Transverse colon (tissue), 4 donors: ENCODE measurements at places on chromosomes 16 and 17.

- no peak for DNase-seq
Observed at GRCh38 chr17:77821114-77821513, 137.4 kb upstream of the TNRC6C start.

DNA sequence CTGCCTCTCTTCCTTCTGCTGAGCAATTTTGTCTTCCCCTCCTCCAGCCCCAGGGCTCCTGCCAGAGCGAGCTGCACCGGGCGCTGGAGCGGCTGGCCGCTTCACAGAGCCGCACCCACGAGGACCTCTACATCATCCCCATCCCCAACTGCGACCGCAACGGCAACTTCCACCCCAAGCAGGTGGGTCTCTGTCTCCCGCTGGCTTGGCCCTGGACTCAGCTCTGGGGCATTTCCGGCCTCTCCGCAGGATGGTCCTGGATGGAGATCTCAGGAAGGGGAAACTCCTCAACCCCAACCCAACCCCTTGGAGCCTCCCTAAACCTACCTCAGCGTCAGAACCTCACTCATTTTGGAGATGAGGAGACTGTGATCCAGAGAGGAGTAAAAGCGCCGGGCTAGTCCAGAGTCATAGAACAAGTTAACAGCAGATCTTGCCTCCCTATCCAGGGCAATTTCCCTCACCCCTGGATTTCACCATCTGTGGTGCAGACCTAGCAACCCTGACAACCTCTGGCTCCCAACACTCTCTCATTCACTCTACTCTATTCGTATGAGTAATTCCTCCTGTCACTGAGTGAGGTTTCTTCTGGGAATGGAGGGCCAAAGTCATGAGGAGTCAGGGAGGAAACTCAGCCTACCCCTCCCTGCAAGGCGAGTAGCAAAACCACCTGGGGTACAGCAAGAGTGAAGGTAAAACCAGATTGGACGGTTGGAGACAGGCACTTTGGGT, 10.8 kb downstream of the IGFBP4 start:
- no peak for DNase-seq

DNA sequence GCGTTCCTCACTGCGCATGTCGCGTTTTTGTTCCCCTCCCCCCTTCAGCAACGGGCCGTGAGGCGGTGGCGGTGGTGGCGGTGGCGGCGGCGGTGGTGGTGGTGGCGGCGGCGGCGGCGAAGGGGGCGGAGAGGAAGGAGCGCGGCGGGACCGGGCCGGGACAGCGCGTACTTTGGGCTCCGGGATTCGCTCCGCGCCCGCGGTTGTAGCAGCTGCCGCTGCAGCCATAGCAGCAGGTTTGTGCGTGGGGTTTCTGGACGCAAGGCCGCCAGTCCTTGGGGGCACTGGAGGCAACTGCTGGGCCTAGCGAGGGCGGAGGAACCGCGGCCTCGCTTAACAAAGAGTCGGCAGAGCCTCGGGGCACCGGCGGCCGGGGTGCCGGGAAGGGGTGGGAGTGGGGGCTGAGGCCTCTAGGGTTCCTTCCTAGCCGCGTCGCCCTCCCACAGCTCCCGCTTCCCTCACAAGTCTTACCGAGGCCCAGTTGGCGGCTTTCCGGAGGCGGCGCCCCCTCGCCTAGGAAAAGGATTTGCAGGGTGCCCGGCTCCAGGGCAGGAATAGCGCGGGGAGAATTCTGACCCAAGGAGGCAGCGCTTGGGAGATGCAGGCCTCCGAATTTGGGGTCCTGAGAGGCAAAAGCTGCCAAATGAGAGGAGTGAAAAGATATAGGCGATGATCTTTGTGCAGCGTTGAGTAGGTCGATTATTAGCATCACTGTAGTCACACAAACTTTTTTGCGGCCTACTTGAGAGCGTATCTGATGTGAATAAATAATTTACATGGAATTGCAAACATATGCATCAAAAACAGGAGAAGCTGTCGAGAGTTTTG, at the start of gene DDX42:
DDX42 (plus strand) TSS at position 30 of the 828 bp plus-strand sequence. CDS start 12,880 bp downstream, outside the sequence.
- DNase-seq, result peak; percentile 94

- peak; percentile 93 for DNase-seq
Observed at GRCh38 chr17:17206124-17206912, at the start of gene PLD6. PLD6 (minus strand) TSS chr17:17206333; CDS start chr17:17206286, 47 bp downstream.

DNA sequence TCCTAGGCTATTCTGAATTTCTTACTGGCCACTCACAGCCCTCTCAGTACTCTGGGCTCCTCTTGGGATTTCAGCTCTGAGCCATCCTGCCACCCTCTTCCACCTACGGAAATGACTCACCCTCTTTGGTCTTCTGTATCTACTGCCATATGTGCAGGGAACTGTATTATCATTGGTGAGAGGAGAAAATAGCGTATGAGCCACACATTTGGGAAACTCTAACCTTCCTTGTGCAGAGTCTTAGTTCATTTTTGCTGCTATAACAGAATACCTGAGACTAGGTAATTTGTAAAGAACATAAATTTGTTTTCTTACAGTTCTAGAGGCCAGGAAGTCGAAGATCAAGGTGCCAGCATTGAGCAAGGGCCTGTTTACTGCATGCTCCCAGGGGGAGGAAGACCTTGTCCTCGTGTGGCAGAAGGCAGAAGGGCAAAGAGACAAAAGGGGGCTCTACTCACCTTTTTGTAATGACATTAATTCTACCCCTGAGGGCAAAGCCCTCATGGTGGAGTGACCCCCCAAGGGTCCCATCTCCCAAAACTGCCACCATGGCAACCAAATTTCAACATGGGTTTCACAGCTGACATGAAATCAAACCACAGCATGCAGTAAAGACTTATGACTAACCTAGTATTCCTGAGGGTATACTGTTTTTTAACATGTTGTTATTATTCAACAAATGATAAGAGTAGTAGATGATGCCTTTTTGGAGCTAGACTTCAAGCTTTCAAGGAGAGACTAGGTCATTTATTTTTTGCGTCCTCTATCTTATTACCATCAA, 191.8 kb downstream of the PRKCA start:
- no peak for DNase-seq

- no peak for DNase-seq
Observed at GRCh38 chr16:55408661-55409060, 70.3 kb upstream of the MMP2 start.

GRCh38 chr16:29820730-29821642, 724 bp downstream of the MVP start:
- peak; percentile 91 for DNase-seq

DNA sequence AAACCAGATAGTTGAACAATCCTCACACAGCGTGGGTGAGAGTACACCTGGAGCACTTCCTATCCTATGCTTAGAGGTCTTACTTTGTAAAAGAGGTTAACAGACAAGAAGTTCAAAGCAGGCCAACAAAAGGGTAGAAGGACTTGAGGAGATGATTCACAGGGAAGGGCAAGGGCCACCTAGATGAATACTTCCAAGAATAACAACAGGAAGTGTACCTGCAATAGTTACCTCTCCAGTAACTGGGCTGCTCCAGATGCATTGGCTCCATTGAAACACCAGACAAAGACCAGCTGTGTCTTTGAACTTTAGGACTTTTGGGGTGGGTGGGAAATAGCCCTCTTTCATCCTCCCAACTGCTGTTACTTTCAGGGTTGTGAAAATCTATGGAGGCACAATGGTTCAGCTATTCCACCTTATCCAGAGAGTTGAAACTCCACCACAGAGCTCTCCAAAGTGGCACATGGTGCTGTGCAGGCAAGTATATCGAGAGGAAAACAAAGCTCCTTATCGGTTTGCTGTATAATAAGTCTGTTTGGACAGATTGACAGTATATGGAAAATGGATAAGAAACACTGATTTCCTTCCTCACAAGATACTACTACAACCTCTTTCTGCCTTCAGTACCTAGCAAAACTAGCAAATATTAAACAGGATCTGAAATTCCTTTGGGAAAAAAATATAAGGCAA, 22.7 kb downstream of the RNF43 start:
- DNase-seq, result no peak

DNA sequence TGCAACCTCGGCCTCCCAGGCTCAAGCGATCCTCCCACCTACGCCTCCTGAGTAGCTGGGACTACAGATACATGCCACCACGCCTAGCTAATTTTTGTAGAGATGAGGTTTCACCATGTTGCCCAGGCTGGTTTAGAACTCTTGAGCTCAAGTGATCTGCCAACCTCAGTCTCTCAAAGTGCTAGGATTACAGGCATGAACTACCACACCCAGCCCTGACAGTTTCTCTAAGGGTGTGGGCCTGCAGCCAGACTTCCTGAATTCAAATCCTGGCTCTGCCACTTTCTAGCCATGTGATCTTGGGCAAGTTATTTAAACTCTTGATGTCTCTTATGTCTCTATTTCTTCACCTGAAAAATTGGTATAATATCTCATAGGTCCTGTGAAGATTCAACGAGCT, 5.6 kb downstream of the CUEDC1 start:
- DNase-seq, result peak; percentile 53

- DNase-seq, result no peak
Observed at GRCh38 chr17:82371333-82372248, at the start of gene UTS2R. UTS2R (plus strand) TSS chr17:82371765; CDS start chr17:82374325, 2,560 bp downstream.

DNA sequence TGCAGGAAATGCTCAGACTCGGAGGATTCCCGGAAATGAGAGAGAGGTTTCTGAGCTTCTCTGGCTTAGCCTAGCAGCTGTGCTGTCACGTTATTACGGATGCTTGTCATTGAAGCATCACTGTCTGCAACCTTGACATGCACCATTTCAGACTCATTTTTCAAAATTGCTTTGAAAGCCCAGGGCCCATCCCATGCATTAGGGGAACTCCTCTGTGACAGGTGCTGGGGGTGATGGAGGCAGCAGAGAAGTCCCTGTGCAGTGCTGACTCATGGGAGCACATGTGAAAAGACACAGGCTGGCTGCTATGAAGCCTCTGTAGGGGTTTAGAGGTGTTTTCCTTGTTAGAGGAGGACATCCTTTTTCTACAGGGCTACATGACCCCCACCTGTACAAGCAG, 214.0 kb upstream of the MPHOSPH6 start:
- DNase-seq, result no peak

GRCh38 chr16:12826559-12826958, 22.9 kb upstream of the CPPED1 start:
- no peak for DNase-seq

- DNase-seq, result peak; percentile 50
Observed at GRCh38 chr17:80970044-80970761, 21.4 kb upstream of the CHMP6 start.

- no peak for DNase-seq
Observed at GRCh38 chr16:48317614-48318315, 67.4 kb downstream of the SIAH1 start.

- DNase-seq, result no peak
Observed at GRCh38 chr16:49833796-49834530, 21.9 kb downstream of the ZNF423 start.

GRCh38 chr17:73879987-73880386, 235.7 kb upstream of the SDK2 start:
- DNase-seq, result no peak

DNA sequence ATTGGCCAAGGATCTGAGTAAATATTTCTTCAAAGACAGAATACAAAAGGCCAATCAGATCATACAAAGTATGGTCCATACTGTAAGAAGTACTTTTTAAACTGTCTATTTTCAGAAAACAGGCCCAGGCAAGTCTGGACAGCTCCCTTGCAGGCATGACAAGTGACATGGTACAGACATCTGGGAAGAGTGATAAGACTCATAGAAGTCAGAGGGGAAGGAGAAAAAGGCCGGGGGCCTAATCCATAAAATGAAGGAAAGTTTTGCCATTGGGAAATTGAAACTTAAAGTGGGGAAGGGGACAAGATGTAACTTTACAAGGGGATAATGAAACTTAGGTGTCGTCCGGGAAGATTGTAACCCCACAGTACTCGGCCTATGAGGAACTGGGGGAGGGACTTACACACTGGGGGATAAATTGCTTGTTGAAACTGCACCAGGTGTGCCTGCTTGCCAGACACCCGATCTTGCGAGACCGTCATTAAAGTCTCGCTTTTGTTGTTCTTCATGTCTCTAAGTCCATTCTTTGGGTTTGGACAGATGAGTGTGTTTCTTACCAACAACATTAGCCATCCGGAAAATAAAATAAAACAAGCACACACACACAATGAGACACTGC, 684.0 kb downstream of the CDH11 start:
- no peak for DNase-seq
